ENCODE measurements at places on chromosomes 3 and 15.

DNA sequence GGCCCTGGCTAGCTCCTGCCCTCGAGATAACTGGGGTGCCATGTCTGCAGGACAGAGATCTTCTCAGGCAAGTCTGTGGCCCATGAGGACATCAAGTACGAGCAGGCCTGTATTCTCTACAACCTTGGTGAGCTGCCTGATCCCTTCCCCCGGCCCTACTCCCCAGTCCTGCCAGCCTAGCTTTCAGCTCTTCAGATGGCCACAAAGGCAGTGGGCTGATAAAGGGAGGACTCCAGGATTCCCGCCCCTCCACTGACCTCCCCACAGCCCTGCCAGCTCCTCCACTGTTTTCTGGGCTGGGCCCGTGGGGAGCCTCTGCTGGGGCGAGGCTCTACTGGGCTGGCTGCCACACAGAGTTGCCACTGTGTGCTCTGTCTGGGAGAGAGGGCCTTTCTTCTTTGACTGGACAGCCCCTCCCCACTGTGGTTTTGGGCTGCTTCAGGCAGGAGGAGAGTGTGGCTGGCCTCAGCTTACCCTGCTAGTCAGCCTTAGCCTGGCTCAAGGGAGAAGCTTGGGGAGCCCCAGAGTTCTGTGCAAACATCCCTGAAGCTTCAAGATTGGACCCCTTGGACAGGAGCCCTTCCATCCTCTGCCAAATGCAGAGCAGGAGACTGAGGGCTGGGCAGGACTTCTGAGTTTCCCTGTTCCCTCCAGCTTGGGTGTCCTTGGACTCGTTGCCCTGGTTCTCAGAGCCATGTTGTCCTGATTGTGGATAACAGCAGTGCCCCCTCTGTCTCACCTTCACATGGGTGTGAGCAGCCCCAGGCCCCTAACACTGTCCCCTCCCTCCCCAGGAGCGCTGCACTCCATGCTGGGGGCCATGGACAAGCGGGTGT, 24.4 kb downstream of the PTPN23 start:
- DNase-seq: no peak

GRCh38 chr3:187212705-187213104, 15.4 kb downstream of the RTP1 start:
- DNase-seq: no peak

DNA sequence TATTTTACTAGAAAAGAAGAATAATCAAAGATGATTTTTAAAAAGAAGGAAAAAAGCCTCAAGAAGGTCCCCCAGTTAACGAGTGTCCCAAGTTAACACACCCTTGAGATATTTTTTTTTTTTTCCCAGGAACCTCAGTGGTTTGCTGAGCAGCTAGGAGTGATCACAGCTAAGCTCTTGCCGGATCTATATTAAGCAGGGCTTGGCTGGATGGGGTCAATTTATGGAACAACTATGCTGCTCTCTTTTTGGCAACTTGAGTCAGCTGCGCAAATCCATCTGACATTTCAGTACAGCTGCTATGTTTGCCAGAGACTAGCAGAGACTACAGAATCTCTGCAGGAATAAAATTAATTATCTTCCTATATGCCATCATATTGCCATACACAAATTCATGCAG, at the start of gene LMOD3:
Gene LMOD3 (minus strand): TSS at position 193 of the 400 bp plus-strand sequence. CDS start 209 bp downstream, outside the sequence.
- no peak for DNase-seq

DNA sequence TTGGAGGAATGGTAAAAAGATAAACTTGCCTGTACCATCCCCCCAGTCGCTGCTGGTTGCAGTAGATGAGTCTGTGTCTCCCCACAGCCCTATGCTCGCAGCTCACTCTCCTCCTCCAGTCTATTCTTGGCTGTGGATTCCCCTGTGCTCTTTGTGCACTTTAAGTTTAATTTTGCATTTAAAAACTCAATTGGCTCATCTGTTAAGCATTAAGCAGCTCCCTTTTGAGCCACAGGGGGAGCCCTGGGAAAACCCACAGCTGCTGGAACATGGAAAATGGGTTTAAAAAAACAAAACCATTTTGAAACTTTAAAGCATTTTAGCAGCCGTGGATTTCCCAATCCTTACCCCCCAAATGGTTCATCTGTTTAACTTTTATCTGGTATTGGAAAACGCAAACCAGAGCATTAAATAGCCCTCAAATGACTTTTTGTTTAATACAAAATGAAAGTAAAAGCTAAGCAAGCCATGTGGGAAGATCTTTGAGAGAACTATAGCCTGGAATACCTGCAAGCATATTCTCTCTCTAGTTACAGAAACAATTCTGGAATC, 536.9 kb downstream of the ZIC1 start:
- no peak for DNase-seq

- DNase-seq: no peak
Observed at GRCh38 chr3:30871720-30872119, 22.7 kb downstream of the GADL1 start.

GRCh38 chr3:28050885-28051284, 190.5 kb upstream of the CMC1 start:
- no peak for DNase-seq

DNA sequence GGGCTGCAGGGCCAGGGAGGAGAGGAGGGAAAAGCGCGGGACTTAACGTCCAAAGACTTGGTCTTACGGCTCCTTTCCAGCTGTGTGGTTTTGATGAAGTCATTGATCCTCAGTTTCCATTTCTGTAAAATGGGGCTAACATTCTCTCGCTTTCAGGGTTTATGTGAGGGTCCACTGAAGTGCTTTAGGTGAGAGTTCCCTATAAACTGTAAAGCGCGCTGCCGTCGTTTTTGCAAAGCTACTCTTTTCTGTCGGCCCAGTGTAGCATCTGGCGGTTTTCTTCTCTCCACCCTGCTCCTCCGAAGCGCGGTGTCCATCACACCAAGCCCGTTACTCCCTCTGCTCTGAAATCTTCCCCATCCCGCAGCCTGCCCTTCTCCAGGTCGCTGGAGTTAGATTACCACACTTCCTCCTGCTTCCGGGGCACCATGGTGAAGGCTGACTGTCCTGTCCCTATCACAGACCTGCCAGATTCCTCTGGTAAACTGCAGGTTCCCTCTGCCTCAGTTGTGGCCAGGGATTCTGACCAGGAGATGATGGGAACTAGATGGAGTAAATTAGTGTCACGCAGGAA, 702 bp upstream of the DNAJC17 start:
- no peak for DNase-seq

DNA sequence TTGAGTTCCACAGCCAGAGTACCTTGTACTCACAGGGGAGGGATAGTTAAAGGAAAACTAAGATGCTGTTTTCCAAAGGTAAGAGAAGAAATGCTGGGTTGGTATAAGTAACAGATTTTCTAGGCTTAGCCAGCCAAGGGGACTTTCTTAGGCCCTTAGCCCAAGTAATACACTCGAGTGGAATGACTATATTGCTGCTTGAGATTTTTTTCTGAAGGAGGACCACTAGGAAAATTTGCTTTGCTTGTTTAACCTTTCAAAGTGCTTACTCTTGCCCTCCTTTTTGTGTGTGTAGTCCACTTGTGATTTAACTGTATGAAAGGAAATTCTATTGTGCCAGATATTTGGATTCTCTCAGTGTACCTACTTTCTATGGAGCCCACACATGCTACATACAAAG, 50.5 kb downstream of the IL5RA start:
- DNase-seq: no peak

- DNase-seq: no peak
Observed at GRCh38 chr3:14335774-14336748, 66.3 kb upstream of the SLC6A6 start.

DNA sequence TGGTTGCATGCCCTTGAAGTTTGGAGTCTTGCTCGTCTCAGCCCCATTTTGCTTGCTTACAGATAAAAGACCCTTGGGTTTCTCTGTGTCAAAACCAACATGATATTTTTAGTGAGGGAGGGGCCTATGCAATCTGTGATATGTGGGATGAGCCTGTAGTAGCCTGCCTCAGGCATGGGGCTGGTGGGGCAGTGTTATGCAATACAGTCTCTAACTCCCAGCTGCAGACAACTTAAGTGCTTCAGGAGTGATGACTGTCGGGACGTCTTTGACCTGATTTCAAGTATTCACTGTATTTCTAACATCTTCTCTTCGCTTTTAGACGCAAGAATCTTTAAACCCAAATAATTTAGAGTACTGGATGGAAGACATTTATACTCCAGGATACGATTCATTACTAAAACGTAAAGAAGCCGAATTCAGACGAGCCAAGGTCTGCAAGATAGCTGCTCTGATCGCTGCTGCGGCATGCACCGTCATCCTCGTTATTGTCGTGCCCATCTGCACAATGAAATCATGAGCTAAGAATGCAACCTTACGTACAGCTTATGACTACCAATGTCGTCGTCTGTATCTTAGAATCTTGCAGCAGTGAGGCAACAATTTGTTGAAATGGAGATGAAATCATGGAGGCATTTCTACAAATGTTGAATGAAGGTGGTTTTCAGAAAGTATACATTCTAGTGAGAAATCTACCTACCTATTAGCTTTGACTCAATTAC, 35.9 kb downstream of the MINAR1 start:
- DNase-seq: no peak

DNA sequence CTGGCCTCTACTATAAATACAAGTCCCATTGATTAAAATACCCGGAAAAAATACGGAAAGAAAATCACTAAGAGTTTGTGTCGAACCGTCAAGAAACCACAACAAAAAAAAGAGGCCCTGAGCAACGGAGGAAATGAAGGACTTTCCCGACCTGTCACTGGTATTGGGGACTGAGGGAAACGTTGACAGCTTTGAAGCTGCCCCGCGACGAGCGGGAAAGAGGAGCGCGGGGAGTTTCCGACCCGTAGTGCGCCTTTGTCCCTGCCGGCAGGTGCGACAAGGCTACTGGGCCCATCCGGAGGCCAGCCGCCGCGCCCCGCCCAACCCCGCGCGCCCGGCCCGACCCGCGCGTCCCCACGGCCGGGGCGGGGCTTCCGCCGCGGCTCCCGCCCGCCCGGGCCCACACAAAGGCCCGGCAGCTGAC, 416 bp downstream of the PBRM1 start:
- DNase-seq: peak; percentile 71

GRCh38 chr3:16239780-16240179, 25.0 kb downstream of the DPH3 start:
- DNase-seq: no peak

GRCh38 chr3:113169891-113170452, 41.4 kb upstream of the BOC start:
- no peak for DNase-seq
